Gastrocnemius medialis (tissue), 4 donors: ENCODE measurements at places on chromosomes 6 and 20. TPM values are rescaled to one million over a fixed set of nuclear protein-coding genes. Genes with fewer than 3 reads are reported as not detected.

CDC25B gene
- 7.7 TPM for total RNA-seq

CENPB gene
- total RNA-seq = 67.5 TPM

B3GALT4 gene
- 1.8 TPM for total RNA-seq

AIF1 gene
- 11.0 TPM for total RNA-seq

DEFB132 gene
- not detected for total RNA-seq

TRIM15 gene
- not detected for total RNA-seq

DNA sequence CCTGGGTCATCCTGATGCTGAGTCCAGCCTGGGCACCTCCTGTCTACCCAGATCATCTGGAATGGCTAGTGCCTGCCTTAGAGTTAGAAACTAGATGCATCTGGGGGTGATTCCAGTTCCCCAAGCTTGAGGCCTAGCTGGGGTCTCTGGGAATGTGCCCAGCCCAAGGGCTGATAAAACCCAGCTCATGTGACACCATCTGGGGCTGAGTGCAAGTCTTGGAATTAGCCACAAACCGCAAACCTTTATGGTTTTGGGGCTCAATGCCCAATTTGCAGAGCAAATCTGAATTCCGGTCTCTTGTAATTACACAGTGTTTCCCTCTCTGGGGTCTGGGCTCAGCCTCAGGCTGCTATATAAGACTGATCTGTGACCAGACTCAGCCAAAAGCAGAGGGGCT lies at the start of gene BPIFB4:
Gene BPIFB4 (plus strand): TSS at position 385 of the 400 bp plus-strand sequence. CDS start 1,884 bp downstream, outside the sequence.
- H3K27ac ChIP-seq = no peak within 1 kb of the TSS
- no peak for DNase-seq
- no peaks in the 10 kb centered on the region for H3K36me3 ChIP-seq
- H3K4me3 ChIP-seq = no peak within 1 kb of the TSS
- peaks cover 2% of the 10 kb centered on the region for H3K27me3 ChIP-seq
- H3K4me1 ChIP-seq = no peaks in the 10 kb centered on the region

GRCh38 chr6:153117986-153118879 lies 12.8 kb downstream of the RGS17 start:
- H3K4me1 ChIP-seq = no peaks in the 10 kb centered on the region
- no peaks in the 10 kb centered on the region for H3K36me3 ChIP-seq
- H3K27me3 ChIP-seq = no peaks in the 10 kb centered on the region
- H3K4me3 ChIP-seq = no peak overlapping the region

GRCh38 chr6:147869201-147869600 lies 360.7 kb downstream of the SAMD5 start:
- H3K27me3 ChIP-seq = no peaks in the 10 kb centered on the region
- H3K36me3 ChIP-seq = no peaks in the 10 kb centered on the region
- H3K27ac ChIP-seq = no peak overlapping the region
- DNase-seq = no peak
- no peak overlapping the region for H3K4me3 ChIP-seq

DNA sequence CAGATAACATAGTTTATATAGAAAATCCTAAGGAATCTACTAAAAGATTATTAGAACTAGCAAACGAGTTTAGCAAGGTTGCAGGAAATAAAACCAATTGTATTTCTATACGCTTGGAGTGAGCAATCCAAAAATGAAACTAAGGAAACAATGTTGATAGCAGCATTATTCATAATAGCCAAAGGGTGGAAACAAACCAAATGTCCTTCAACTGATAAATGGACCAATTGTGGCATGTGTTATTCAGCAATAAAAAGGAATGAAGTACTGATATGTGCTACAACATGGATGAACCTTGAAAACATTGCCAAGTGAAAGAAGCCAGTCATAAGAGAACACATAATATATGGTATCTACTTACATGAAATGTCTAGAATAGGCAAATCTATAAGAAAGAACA lies 101.0 kb upstream of the VSTM2L start:
- no peak overlapping the region for H3K4me3 ChIP-seq
- H3K27ac ChIP-seq = no peak overlapping the region
- no peaks in the 10 kb centered on the region for H3K27me3 ChIP-seq
- H3K4me1 ChIP-seq = no peaks in the 10 kb centered on the region

- H3K27ac ChIP-seq = no peak overlapping the region
- DNase-seq = no peak
- no peaks in the 10 kb centered on the region for H3K4me1 ChIP-seq
- no peaks in the 10 kb centered on the region for H3K27me3 ChIP-seq
- no peak overlapping the region for H3K4me3 ChIP-seq
These were observed 239.7 kb upstream of the GMDS start for GRCh38 chr6:2485116-2485515.

DNA sequence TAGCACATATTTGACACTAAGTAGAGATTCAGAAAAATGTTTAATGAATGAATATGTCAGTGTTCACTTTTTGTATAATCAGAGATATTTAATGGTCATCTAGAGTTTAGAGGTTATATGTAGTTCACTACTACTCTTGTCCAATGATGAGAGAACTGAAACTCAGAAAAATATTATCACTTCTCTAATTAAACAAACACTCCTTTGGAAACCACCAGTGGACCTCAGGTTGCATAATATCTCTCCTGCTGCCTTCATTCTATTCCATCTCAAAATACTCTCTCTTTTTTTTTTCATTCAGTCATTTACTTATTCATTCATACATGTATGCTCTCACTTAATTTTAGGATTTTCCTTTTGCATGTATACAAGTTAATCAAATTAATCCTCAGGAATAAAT lies 423.1 kb upstream of the RNF217 start:
- no peak for DNase-seq
- H3K27me3 ChIP-seq = no peaks in the 10 kb centered on the region
- H3K36me3 ChIP-seq = no peaks in the 10 kb centered on the region
- H3K27ac ChIP-seq = no peak overlapping the region
- H3K4me1 ChIP-seq = no peaks in the 10 kb centered on the region
- no peak overlapping the region for H3K4me3 ChIP-seq

DNA sequence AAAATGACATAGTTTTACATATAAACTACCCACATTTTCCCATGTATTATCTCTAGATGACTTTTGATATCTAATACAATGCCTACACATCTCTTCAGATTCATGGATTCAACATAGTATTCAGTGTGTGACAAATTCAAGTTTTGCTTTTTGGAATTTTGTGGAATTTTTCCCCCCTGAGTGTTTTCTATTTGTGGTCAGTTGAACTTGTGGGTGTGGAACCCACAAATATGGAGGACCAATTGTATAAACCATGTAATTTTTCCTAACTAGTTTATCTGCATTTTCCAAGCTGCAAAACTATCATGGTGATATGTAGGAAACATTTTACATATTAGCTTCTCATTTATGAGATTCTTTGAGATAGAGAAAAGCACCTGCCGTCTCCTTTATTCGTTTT lies 374.3 kb upstream of the SOX4 start:
- no peaks in the 10 kb centered on the region for H3K4me1 ChIP-seq
- no peaks in the 10 kb centered on the region for H3K36me3 ChIP-seq
- no peak for DNase-seq
- H3K27me3 ChIP-seq = no peaks in the 10 kb centered on the region
- no peak overlapping the region for H3K4me3 ChIP-seq
- H3K27ac ChIP-seq = no peak overlapping the region

DNA sequence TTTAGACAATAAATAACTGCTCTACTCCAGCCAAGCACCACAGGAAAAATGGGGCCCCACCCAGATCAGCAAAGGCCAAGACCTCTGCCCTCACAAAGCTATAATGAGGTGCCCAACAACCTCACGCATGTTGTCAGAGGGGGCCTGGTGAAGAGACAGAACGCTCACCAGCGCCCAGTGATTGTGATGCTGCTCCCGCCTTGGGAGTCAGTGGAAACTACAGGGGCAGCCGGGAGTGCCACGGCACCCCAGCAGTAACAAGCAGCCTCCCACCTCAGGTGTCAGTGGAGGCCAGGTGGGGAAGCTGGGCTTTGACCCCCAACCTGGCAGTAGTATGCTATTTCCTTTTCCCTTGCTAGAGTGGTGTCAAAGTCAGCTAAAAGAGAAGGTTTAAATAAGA lies 47.4 kb downstream of the TCP11 start:
- no peaks in the 10 kb centered on the region for H3K27me3 ChIP-seq
- no peak for DNase-seq
- H3K36me3 ChIP-seq = no peaks in the 10 kb centered on the region
- H3K27ac ChIP-seq = no peak overlapping the region
- H3K4me1 ChIP-seq = peaks cover 5% of the 10 kb centered on the region

DNA sequence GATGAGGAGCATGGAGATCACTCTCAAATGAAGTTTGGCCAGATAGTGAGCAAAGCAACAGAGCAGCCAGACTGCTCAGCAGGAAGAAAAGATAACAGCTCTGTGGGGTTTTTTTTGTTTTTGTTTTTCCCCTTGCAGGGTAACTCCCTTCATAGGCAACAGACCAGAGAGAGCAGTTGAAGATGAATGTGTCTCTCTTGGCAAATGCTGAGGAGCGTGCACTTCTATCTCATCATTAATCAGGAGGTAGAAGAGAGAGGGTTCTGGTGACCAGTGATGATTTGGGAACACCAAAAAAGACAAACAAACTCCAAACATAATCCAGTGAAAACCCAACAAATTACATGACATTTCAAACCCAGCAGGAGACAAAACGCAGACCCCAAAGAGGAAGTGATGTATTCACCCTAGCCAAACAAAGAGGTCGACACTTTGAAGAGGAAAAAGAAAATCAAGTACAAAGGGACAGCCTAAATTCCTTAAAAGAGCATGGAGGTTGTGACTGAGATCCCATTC lies 66.2 kb upstream of the RREB1 start:
- H3K4me3 ChIP-seq = no peak overlapping the region
- H3K36me3 ChIP-seq = no peaks in the 10 kb centered on the region
- DNase-seq = no peak
- H3K27me3 ChIP-seq = no peaks in the 10 kb centered on the region
- H3K4me1 ChIP-seq = peaks cover 19% of the 10 kb centered on the region
- H3K27ac ChIP-seq = no peak overlapping the region

DNA sequence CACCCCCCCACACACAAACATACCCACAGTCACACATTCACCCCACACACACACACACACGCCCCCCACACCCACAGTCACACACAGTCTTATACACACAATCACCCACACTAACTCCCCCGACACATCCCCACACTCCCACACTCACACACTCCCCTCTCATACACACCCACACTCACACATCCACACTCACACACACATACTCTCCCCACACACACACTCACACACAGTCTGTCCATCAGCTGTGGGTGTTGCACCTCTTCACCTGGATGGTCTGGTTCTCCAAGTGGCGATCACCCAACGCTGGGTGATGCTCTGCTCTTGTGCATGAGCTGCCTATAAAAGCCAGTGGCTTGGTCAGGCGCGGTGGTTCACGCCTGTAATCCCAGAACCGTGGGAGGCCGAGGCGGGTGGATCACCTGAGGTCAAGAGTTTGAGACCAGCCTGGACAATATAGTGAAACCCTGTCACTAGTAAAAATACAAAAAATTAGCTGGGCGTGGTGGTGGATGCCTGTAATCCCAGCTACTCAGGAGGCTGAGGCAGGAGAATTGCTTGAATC lies 158.9 kb downstream of the SMOC2 start:
- no peaks in the 10 kb centered on the region for H3K4me1 ChIP-seq
- peaks cover 3% of the 10 kb centered on the region for H3K27me3 ChIP-seq
- H3K27ac ChIP-seq = no peak overlapping the region
- no peak overlapping the region for H3K4me3 ChIP-seq
- no peak for DNase-seq

DNA sequence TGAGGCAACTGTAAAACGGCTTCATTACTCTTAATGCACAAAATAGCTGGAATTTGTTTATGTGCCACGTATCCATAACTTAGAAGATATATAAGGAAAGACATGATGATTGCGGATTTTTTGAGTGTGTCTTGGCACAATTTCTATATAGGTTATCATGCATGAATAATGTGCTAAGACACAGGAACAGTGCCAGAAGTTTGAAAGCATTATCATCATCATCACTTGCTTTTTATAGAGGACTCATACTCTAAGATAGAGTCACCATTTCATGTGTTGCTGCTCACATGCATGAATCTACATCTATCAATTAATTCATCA lies 113.4 kb downstream of the ELOVL4 start:
- H3K4me3 ChIP-seq = no peak overlapping the region
- no peaks in the 10 kb centered on the region for H3K4me1 ChIP-seq
- no peaks in the 10 kb centered on the region for H3K27me3 ChIP-seq
- H3K36me3 ChIP-seq = no peaks in the 10 kb centered on the region
- no peak for DNase-seq
